Tibial nerve (tissue), 4 donors: ENCODE measurements at places on chromosomes 3 and 15.

GRCh38 chr3:44995142-44995770 is 19.2 kb downstream of the EXOSC7 start:
- peak; percentile 57 for DNase-seq

DNA sequence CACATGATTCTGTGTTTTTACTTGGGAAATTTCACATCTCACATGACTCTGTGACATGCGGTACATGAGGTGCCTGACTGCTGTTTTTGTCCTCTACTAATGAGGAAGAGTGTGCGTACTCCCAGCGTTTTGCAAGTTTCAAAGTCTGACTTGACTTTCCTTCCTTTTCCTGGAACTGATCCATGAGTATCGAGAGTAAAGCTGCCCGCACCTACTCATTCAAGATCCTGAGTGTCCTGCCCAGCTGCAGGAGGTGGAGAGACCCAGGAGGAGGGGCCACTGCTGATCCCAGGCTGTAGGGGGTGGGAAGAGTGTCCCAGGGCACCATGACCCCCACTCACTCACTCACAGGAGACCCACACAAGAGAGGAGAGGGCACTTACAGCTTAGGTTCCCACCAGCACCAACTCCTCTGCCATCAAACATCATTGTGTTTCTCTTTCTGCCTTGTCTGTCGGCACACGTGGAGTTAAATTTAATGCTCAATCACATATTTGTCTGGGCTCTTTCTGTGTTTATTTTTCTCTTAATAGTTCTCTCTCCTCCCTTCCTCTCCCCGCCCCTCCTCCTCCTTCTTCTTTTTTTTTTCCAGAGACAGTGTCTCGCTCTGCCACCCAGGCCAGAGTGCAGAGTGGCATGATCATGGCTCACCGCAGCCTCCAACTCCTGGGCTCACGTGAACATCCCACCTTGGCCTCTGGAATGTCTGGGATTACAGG is 1.4 kb downstream of the CCR5AS start:
- no peak for DNase-seq

GRCh38 chr3:36366308-36366707 is 14.0 kb upstream of the STAC start:
- DNase-seq: no peak

DNA sequence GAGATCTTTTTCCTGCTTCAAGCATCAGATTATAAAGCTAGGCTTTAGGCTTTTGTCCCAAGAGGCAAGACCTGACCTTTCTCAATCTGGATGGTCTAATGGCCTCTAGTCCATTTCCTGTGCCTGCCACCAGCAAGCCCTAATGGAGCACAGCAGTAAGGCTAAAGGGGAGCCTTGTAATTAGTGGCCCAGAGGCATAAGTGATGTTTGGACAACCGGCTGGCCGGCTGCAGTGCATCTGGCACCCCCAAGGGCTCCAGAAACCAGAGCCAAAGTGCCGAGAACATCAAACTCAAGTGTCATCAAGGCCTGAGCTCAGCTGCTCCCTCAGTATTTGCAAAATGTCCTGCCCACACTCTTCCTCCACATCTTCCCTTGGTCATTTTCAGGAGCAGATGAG is 31.9 kb upstream of the RTP4 start:
- no peak for DNase-seq

DNA sequence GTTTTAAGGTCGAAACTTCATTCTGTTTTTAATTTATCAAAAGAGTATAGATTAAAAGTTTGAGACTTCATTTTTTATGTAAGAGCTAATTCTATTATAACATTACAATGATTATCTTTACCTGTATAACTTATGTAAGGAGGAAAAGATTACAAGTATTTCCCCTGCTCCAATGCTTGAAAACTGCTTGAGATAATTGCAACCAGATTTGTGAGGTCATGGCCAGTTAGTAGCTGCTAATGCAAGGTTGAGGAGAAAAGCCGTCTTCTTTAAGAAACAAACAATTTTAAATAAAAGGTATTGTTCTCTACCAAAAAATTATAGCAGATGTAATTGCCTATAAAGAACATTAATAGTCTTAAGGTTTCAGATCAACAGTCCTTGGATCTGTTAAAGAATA is 208.3 kb upstream of the UBE2E2 start:
- DNase-seq: no peak

DNA sequence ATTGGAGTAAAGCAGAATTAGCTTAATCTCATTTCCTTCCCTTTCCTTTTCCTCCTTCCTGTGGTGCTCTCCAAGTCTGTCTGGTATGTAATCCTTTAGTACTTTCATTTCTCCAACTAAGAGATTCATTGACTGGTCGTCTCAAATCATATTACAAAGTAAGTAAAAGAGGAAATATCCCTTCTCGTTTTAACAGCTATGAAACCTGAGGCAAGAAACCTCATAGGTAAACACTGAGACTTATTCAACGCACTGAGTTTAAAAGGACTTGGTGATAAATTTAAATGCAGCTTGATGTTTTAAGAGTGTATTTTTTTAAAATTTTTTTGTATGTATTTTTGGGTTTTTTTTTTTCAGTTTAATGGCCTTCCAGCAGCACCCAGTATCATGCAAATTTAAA is 117.2 kb upstream of the LRRC3B start:
- no peak for DNase-seq

DNA sequence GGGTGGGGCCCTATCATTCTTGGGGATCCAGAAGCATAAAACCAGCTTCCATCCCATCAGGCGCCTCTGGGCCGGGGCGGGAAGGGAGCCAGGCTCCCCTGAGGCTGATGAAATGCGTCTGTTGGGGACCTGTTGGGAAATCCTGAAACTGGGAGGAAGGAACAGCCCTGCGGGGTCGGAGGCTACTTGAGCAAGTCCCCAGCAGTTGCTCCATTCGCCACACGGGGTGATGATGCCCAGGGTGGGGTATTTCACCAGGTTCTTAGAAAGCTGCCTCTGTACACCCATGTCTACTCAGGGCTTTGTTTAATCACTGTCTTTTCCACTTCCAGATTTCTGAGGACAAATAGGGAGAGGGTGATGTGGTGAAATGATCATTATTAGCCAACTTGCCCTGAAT is 25.4 kb upstream of the TSEN2 start:
- no peak for DNase-seq

DNA sequence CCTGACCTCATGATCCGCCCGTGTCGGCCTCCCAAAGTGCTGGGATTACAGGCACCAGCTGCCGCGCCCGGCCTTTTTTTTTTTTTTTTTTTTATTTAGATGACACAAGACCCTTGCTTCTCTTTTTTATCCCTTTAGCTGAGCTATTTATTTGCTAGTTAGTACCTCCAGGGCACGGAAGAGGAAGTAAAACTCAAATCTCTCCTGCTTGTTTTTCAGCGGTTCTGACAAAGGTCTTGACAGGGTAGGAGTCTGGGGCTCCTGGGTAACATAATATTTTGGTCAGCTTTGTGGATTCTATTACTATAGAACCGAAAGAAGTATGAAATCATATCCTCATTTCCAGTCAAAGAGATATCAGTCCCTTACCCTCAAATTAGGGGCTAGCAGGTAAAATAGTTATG is 44.0 kb upstream of the ETV5 start:
- DNase-seq: no peak

DNA sequence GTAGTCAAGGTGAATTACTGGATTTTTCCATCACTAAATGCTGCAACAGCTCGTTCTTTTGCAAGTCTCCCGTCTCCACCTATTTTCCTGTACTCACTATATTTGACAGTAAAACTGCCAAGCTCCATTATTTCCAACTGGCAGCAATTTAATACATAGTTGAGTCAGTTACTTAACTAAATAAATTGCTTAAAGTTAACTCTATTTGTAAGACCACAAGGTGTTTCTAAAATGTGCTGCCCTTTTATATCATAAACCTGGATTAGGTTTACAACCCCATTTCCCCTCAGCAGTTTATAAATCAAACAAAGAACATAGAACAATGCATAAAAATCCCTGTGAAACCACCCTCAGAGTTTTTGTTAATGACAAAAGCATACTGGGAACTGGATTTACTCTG is 211.4 kb upstream of the DPH6 start:
- DNase-seq: no peak

DNA sequence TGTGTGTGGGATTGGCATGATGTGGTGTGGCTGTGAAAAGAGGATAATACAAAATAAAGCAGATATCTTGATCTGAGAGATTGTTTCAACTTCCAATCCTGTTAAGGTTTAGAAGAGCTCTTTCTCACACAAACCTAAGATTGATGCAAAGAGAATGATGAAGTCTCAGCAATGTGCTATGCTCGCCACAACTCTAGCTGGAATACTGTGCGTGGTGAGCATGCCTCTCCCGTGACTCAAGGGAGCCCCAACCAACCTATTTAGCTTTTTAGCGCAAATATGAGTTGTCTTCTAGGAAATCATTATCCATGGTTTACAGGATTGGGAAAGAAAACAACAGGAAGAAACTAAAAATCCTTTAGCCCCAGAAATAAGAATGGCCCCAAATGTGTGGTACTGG is 28.5 kb downstream of the BTLA start:
- no peak for DNase-seq

GRCh38 chr3:117084277-117084676 is 374.7 kb downstream of the TUSC7 start:
- DNase-seq: no peak
